ENCODE measurements at places on chromosomes 5 and 9.

GRCh38 chr9:116099821-116100220, 53.8 kb upstream of the PAPPA start:
- no peak for DNase-seq

GRCh38 chr9:112783551-112783954, 33.0 kb downstream of the SNX30 start:
- DNase-seq: no peak

DNA sequence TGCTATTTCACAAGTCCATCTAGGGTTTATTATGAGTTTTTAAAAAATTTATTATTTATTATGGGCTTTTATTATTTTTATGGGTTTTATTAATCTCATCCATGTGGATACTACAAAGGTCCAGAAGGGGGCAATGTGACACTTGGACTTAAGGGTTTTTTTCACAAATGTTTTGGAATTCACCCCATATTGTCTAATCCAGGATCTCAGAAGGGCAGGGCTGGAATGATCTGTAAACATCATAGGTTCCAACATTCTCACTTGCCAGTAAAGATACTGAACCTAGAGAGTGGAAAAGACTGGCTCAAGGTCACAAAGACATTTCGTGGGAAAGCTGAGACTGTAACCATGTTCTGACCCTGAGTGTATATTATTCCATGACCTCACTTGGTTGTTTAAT, 35.6 kb downstream of the NIM1K start:
- no peak for DNase-seq

DNA sequence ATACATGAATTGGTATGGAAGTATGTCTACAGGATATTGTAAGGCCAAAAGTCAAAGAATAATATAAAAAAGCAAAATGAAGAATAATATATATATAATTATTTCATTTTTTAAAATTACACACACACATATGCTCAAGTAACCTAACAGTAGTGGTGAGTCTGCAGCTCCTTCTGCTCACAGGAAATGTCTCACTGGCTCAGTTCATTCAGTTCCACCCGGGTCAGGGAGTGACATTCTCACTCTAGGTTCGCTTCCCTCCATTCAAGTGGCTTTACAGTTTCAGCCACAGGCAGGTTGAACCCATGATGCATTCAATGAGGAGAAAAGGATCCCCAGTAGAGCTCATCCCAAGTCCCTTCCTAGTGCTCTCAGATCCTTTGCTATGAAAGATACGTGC, 90.8 kb downstream of the SUSD1 start:
- no peak for DNase-seq

DNA sequence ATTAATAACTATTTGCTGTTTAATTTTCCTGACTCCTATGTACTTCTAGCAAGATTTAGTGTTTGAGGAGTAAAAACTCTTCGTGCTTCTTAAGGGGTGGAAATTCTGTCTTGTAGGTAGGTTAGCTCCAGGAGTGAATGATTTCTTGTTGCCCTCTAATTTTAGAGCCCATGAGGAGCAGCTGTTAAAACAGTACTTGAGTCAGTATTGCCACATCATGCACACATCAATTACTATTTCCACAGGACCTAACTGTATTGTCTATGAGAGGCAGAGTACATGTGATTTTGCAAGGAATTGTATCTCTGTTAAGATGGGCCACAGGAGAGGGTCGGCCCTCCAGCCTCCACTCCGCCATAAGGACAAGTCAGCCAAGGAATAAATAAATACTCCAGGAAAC, 91.2 kb downstream of the PDZD2 start:
- DNase-seq: no peak

DNA sequence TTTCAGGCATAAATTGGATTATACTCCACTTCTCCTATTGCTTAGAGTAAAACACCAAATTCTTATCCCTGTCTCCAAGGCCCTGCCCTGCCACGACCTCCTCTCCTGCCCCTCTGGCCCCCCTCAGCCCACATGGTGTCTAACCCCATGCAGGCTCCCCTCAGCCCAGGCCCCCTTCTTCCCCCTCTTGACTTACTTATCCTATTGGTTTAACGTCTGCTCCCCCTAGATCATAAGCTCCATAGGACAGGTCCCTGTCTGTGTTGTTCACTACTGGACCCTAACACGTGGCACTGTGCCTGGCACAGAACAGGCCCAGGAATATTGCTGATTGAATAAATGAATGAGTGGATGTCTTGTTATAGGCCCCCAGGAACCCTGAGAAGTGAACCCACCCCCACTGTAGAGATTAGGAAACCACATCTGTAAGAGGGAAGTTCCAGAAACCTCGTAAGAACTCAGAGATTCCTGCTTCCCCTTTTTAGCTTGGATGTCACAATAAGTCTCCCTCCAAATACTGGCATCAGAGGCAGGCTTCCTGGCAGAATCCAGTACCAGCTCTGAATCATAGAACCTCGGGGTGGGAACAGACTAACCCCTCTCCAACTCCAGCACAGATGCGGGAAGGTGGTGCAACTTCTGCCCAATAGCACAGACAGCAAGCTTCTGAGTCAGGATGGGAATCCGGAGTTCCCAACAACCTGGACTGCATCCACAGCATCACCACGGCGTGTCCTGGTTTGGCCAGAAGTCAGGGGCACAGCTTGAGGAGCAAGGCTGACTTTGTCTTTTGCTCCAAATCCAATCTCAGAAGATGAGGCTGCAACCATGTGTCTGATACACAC, 31.5 kb downstream of the HRH2 start:
- DNase-seq: no peak

- DNase-seq: no peak
Observed at GRCh38 chr9:96448546-96449170, 1.3 kb upstream of the HABP4 start.

GRCh38 chr5:116456036-116456435, 118.6 kb downstream of the SEMA6A start:
- no peak for DNase-seq

DNA sequence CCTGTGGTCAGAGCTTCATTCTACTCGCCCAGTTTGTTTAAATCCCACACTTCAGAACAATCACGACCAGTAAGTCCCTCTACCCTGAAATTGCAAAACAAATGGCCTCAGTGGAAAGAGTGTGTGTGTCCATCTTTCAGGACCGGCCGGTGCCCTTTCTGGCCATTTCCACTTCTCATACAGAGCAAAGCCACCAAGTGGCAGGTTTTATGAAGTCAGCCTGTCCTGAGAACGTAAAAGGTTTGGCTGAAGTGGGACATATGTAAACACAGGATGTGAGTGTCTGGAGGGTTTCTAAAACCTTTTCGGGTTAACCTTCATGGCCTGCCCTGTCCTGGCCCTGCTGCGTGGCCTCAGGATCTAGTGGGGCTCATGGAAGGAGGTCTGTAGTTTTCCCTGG, 24.7 kb downstream of the NXNL2 start:
- no peak for DNase-seq

GRCh38 chr9:16671591-16672137, 198.8 kb downstream of the BNC2 start:
- DNase-seq: no peak

DNA sequence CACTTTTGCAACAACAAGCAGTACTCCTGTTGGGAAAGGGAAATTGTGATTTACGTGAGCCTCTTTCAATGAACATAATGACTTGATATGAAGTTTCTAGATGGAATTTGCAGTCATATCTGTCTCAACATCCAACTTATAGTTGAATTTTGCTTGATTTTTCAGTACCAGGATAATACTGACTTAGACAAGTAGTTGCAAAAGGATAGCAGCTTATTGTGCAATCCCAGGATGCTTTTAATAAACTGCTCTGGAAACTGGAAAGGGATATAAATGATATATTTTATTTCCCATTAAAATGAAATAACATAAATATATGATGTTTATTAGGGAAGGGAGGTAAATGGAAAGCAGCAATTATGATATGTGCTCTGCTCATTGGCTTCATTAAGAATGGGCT, 174.4 kb upstream of the RGMB start:
- no peak for DNase-seq

DNA sequence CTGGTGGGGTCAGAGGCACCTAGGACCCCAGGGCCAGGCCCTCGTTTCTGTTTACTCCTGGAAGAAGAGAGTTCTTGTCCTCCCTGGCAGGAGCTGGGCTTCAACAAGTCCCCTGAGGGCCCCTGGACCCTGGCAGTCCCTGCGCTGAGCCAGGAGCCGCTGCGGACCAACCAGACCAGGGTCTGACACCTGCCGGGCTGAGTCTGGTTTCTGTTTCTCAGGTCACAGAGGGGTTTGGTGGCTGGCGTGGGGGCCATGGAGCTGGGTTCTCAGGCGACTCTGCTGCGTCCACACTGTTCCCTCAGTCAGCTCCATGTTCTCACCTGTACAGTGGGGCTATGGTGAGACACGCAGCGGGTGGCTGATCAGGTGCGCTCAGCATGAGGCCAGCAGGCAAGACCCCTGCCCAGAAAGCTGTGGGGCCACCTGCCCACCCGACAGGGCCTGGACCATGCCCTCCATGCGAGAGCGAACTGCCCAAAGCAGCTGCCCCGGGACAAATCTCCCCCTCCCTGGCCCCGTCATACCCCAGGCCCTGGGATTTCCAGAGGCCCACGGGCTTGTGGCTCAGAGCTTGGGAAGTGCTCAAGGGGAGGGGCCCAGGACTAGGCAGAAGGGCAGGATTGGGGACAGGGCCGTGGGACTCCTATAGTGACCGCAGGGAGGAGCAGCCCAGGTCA, 17.9 kb upstream of the NOTCH1 start:
- no peak for DNase-seq

- no peak for DNase-seq
Observed at GRCh38 chr5:143236682-143237081, 166.8 kb downstream of the NR3C1 start.

DNA sequence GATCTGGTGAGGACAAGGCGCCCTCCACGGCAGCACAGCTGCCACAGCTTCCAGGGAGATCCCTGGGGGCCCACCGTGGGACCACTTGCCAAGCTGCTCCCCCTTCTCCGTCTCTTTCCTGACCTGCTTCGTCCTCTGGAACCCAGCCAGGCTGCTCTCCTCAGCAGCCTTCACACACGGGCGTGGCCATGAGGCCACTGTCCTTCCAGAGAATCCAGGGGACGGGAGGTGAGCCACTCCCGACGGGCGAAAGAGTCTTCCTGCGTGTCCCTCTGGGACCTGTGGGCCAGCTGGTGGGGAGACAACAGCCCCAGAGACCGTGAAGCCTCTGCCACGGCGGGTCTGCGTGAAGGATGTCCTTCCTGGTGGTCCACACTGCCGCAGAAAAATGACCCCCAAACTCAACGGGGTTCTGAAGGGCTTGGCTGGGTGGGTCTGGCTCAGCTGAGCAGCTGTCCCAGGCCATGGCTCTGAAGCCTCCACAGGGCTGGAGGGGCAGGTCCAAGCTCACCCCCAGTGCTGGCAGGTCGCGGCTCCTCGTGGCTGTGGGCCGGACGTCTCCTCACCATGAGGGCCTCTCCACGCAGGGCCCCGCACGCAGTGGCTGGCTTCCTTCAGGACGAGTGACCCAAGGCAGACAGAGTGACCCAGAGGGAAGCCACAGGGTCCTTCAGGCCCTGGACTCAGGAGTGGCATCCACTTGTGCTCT, 47.4 kb upstream of the NKD2 start:
- DNase-seq: no peak

GRCh38 chr5:79831381-79832309, 142.0 kb downstream of the CMYA5 start:
- DNase-seq: no peak

DNA sequence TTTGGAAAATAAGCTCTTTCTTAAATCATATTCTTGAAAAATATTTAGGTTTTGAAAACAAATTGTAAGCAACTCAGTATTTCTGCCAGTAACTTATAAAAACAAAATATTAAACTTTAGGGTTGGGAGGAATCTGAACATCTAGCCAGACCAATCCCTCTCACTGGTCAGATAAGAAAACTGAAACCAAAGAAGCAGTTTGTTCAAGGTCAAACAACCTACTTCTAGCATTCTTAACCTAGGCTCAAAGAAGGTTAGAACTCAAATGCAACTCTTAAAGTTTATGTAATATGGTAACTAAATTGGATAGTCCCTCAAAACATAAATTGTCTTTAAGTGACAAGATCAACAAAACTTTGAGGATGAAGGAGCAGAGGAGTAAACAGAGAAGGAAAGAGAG, 374.9 kb upstream of the TNC start:
- DNase-seq: no peak

DNA sequence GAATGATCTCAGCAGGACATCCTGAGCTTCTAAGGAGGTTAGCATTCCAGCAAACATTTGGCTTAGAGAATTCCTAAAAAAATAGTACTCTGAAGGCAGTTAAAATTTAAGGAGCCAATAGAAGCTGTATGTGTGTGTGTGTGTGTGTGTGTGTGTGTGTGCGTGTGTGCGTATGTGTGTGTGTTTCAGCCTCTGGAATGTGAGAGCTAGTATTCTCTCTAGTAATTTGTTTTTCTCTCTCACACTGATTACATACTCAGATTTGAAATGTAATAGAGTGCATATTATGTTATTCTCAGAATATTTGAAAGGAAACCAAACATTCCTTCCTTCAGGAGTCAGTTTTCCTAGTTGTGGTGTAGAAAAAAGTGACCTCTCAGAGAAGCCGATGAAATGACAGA, 279.6 kb downstream of the TMEM38B start:
- no peak for DNase-seq

DNA sequence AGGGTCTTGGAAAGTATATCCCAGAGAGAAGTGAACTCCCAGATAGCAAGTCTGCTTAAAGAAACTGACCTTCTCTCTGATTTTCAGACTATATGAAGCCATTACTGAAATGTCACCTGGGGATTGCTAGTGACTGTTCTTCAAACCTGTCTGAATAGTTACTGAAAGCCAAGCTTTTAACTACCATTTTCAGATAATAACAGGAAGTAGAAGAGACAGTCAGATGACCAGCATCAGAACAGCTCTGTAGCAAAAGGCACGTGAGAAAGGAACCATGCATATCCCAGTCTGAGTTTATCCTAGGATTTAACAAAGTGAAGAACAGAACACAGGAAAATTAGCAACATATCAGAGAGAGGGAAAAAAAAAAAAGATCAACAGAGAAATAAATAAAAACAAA, 74.9 kb upstream of the SELENOP start:
- no peak for DNase-seq

GRCh38 chr9:72141484-72141883, 7.8 kb upstream of the GDA start:
- DNase-seq: no peak

DNA sequence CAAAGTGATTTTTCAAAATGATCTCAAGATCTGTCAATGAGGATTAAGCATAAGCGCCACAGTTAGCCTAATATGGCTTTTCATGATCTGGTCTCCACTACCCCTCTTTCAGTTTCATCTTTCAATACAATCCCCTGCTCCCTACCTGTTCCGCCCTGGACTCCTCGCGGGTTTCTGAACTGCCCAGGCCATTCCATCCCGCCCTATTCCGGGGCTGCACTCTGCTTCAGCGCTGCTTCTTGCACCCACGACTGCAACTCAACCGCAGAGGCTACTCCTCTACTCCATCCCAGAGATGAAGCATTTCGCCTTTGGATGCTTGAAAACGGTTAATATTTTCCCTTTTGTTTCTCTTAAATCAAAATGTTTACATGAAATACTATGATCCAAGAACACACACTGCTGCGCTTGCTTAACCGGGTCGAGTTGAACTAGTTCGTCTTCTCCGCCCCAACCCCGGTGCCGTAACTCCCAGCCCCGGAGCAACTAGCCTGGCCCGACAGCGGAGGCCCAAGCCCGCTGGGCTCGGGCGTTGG, 716 bp upstream of the OTULIN start:
- no peak for DNase-seq

- no peak for DNase-seq
Observed at GRCh38 chr9:124041817-124042116, 30.2 kb downstream of the LHX2 start.

GRCh38 chr9:34459941-34460340, 1.3 kb downstream of the DNAI1 start:
- DNase-seq: no peak

- DNase-seq: no peak
Observed at GRCh38 chr9:137432687-137433348, 8.3 kb downstream of the ENTPD8 start.

All from NCI-H1417 treated with DMSO at 0.1 percent for 48 hours (cell line).